Activated naive CD4-positive, alpha-beta T cell treated with anti-CD3 and anti-CD28 coated beads for 36 hours (primary cell): ENCODE measurements at places on chromosomes 7 and 10.
A peak's percentile ranks its signal among the peaks of the same experiment; 100 is the strongest.

- no peak for DNase-seq
These were observed 25.3 kb upstream of the CBLL1 start for GRCh38 chr7:107718456-107719193.

- no peak for DNase-seq
These were observed 1.3 kb upstream of the ZCCHC24 start for GRCh38 chr10:79446758-79447084.

DNA sequence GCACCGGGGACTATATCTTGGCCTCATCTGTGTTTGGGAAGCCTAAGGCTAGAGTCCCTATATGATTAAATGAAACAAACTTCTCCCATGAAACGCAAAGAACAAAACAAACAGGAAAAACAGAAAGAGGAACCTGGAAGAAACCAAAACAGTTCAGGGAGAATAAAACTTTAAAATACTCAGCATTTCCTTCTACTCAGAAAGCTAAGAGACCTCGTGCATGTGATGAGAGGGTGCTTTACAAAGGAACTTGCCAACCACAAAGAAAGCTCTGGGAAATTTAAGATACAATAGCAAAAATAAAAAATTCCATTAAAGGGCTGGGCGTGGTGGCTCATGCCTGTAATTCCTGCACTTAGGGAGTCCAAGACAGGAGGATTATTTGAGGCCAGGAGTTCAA lies 6.9 kb downstream of the PILRA start:
- no peak for DNase-seq

GRCh38 chr7:51965454-51965853 lies 648.8 kb upstream of the COBL start:
- no peak for DNase-seq

DNA sequence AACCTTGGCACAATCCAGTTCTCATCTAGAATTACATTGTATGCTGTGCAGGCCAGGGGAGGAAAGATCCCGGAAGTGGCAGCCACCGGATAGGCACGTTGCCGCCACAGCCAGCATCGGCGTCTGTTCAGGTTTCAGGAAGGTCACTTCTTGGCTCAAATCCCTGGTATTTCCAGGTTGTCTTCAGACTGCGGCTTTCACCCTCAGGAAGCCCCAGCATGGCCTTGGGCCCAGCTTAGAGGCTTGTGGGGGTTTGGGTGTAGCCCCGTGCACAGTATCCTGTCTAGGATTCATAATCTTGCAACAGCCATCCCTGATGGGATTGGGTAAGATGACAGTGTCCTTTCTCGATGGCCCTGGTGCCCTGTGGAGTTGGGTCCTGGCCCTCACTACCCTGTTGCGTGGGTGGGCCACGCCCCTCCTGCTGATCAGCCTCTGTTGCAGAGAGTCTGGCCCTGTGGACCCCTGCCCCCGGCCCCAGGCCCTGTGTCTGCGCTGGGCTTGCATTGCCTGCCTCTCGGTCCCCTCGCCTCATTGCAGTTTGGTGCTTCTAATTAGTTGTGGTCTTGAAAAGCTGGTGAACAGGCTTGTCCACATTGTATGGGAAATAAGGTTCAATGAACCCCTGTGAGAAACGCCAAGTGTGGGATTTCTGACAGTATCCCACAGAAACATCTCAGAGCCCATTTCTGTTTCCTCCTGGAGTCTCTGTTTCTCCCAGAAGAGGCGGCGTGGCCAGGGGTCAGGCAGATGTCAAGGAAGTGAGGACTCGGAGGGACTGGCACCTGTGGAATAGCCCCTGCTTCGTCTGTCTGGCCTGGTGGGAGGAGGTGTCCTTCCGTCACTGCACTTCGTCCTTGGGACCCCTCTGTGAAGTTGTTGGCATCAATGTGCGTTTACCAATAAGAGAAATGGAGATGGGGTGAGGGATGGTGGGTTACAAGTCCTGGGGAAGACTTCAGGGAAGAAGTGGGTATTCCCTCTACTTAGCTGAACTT lies 77.5 kb downstream of the MGMT start:
- no peak for DNase-seq

- no peak for DNase-seq
These were observed 14.6 kb downstream of the PPIA start for GRCh38 chr7:44811093-44811492.

GRCh38 chr7:29496355-29497020 lies 67.1 kb upstream of the PRR15 start:
- no peak for DNase-seq

DNA sequence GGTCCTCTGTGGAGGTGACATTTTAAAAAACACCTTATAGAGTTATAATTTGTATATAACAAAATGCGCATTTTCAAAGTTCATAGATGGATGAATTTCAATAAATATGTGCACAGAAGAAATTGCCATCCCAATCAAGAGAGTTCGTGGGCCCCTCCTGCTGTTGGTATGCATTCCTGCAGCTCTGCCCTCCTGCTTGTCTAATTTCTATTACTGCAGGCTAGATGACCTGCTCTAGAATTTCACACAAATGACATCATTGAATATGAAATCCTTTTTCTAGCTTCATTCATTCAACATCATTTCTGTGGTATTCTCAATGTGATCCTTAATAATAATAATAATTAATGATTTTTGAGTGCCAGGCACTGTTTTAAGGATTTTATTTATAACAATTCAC lies 348.2 kb downstream of the SDK1 start:
- peak; percentile 19 for DNase-seq

DNA sequence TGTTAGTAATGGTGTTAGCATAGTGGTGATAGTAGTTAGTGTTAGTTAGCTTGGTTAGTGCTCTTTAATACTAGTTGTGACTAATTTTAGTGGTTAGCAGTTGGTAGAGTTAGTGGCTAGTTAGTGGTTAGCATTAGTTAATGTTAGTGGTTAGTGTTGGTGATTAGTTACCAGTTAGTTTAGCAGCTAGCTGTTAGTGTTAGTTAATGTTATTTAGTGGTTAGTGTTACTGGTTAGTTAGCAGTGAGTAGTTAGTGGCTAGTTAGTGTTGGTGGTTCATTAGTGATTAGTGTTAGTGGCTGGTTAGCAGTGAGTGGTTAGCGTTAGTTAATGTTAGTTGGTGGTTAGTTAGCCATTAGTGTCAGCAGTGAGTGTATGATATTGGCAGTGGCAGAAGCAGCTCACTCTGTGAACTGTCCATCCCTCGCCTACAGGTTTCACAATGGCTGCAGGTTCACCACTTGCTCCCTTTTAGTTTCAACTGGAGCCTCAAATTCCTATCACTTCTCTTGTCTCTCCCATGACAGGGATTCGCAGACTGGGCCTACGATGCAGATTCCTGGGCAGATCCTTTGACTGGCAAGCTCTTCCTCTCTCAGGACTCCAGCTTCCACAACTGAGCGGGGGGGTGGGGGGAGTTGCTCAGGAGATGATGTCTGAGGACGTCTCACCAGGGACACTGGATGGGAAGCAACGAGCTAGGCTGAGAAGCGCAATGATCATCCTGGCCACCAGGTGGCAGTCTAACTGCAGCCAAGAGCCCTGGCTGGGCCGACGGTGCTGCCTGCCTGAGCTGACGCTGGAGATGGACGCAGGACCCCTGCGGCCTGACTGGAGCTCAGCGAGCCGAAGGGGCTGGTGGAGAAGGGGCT lies 19.5 kb downstream of the GHRHR start:
- DNase-seq = peak; percentile 85

DNA sequence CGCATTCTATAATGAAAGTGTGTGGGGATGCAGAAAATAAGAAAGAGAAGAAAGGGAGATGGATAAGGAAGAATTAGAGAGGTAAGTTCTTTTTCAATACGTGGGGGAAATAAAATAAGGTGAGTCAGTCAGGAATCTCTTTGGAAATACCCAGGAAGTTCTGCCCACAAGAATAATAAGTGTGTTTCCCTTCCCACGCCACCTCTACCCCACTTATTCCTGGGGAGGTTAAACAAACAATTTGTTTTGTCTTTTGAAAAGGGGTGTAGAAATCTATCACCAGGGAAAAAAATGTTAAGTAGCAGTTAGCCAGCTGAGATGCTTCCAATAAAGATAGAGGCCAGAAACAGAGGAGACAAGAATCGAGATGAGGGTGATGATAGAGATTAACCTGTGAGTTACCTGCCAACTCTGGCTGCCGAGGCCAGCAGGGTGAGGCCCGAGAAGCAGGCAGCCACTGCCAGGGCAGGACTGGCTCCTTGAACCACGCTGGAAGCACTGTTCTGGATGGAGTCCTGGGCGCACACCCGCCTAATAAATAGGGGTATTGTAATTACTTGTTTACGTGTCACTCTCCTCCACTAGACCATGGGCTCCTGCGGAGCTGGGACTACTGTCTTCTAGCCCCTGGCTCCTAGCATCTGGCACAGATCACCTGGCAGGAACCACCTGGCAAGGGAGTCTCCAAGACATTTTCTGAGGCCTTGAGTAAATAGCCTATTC lies 191.3 kb downstream of the FGFR2 start:
- no peak for DNase-seq

DNA sequence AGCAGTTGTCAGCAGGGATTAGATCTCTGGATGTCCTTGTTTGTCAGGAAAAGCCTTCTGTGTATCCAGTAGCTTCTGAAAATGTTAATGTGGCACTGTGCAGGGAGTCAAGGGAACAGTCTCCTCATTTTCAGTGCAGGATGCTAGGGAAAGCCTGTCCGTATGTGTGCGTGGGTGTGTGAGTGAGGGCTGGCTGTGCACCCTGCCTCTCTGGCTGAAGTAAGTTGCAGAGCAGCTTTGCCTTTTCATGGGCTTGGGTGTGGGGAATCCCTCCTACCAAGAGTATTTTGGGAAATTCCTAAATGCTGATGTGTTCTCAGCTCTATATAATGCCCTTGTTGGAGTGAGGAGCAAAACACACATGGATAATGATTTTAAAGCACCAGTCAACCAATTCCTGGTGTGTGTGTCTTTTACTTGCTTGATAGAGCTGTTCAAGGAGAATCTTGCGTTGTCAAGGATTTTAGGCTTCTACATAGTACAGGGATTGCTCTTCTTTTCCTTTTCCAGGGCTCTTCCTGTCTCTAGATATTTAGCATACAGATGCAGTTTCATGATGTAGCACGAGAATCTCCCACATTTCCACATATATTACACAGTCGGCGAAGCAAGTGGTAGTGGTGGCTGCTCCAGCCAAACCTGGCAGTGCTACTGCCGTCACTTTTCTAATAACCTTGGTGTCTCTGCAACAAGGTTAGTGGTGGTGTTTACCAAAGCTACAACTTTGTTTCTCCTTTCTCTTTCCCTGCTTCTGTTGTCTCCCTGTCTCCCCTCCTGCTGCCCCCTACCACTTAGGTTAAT lies 92.8 kb downstream of the MCU start:
- no peak for DNase-seq

DNA sequence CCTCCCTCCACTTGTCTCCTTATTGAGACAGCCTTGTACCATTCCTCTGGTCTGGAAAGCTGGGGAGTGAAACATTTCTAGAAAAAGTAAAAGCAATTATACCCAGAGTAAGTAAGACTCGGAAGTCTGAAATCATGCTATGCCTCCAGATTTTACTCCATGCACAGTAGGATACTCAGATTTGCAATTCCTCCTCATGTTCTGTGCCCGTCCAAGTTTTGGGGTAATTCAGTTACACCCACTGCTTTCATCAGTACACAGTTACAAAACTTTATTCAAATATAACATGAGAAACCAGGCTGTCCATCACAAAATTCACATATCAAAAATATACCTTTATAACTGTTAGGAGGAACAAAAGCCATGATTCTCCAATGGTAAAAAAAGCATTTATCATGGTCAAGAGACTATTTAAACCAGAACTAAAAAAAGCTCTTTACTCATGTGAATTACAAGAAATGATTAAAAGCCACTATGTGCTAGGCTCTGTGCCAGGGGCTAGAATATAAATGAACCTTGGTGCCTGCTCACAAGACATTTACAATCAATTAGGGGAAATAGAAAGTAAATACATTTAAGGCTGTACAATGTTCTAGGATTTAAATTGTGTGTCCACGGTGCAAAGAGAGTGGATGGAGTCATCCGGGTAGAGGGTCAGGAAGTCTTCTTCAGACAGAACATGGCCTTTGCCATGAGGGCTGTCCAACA lies 320.2 kb downstream of the ELMO1 start:
- DNase-seq = no peak

DNA sequence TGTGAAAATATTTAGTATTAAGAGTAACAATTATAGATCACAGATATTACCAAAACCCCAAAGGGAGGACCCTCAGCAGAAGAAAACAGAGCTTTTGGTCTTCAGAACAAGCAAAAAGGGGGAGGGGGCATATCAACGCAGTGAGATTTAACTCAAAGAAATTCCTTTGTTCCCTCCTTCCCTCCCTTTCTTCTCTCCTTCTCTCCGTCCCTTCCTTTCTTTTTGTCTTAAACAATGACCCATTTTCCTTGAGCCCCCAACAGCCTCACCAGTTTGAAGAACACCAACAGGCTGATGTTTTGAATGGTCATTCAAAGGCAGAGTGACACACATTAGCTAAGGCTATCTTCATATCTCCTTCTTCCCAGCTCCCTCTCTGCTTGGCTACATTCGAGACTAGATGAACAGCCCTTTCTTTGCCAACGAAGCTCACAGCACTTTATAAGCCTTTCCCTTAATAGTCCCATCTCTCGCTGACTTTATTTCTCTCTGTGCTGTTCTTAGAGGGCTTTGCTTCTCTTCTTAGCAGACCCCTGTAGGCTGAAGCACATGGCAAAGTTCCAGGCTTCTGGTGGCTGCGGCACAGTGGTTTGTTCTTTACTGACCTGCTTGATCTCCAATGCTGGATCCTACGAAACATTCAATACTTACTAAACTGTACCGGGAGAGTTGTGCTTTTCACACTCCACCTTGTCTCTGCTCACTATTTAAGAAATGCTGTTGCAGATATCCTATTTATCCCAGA lies 75.6 kb upstream of the KCNIP2 start:
- DNase-seq = no peak

DNA sequence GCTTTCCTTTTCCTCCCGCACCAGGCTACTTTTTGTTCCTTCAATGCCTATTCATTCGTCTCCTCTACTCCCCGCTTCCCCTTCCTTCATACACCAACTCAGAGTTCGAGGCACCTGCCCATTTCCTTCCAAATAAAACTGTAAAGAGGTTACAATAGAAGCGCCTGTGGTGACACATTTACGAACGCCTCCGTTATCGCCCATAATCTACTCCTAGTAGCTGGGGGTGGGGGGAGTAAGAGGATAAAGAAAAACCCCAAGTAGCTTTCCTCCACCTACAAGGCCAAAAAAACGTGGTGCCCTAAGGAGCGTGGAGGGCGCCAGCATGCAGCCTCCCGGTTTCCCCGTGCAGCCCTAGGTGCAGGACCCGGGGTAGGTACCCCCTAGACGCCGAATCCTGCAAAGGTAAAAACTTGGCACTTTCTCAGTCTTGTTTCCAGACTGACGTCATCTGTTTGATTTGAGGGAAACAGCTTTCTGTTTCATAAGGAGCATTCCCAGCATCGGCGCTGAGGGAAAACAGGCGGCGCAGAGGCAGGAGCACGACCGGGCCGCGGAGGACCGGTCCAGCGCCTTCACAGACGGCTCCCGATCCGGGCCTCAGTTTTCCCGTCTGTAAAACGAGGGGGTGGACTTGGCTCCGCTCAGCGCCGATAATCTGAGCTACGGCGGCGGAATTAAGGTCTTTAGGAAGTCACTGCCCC lies 922 bp downstream of the PPA1 start:
- peak; percentile 62 for DNase-seq

GRCh38 chr10:122930140-122930539 lies 19.7 kb downstream of the FAM24A start:
- DNase-seq = no peak
